ENCODE measurements at places on chromosomes 13 and 19. TPM values are rescaled to one million over a fixed set of nuclear protein-coding genes. Genes with fewer than 3 reads are reported as not detected.

Gene CATSPERD
- not detected for polyA plus RNA-seq

Gene ZNF99
- polyA plus RNA-seq = not detected

Gene CPT1C
- 1.7 TPM for polyA plus RNA-seq

Gene ALKBH6
- polyA plus RNA-seq = 19.1 TPM

Gene CGB3
- polyA plus RNA-seq = not detected

Gene ZNF808
- 16.5 TPM for polyA plus RNA-seq

Gene TJP3
- 16.1 TPM for polyA plus RNA-seq

Gene KLK4
- polyA plus RNA-seq = not detected

Gene UPK1A
- not detected for polyA plus RNA-seq

Gene KLK13
- polyA plus RNA-seq = not detected

Gene KL
- not detected for polyA plus RNA-seq

DNA sequence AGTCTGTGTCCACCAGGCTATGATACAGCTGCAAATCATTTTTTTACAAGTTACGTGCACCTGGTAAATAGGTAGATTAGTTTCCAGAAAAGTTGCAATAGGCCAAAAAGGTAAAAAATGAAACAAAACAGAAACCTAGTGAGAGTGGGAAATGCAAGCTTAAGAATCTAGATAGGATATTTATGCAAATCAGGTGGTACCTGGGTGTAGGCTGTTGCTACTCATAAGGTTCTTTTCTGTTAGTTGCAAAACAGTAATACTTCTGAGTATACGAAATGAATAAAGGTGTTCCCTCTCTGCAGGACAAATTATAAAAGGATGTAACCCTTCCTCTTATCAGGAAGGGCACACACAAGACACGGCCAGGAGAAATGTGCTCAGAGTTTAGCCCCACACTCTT, 97.9 kb downstream of the UGGT2 start:
- no peaks in the 10 kb centered on the region for H3K4me1 ChIP-seq
- H3K4me3 ChIP-seq = no peak overlapping the region
- no peaks in the 10 kb centered on the region for H3K36me3 ChIP-seq
- DNase-seq = no peak

GRCh38 chr13:106462710-106463109, 72.8 kb downstream of the EFNB2 start:
- H3K36me3 ChIP-seq = no peaks in the 10 kb centered on the region
- no peak overlapping the region for H3K4me3 ChIP-seq
- H3K4me1 ChIP-seq = no peaks in the 10 kb centered on the region
- no peak overlapping the region for H3K27ac ChIP-seq
- H3K27me3 ChIP-seq = no peaks in the 10 kb centered on the region
- DNase-seq = no peak

DNA sequence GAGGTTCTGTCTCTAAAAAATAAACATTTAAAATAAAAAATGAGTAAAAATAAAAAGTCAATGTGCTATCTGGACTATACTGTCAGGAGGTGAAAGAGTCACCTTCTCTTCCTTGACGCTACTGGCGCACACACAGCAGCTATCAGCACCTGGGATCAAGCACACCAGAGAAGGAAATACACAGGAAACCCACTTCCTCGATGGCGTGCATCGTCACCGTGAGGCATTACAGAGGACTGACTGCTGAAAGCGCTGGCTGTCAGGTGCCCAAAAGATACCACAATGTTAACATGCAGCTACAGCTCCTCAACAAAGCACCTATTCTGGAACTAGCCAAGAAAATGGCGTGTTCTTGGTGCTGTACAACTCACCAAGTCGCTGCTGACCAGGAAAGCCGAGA, 6.1 kb downstream of the SLC35E1 start:
- peaks cover 22% of the 10 kb centered on the region for H3K4me1 ChIP-seq
- peak; percentile 92 for DNase-seq
- H3K27me3 ChIP-seq = no peaks in the 10 kb centered on the region
- peak overlapping the region; percentile 17 for H3K4me3 ChIP-seq
- H3K27ac ChIP-seq = peak overlapping the region; percentile 81

DNA sequence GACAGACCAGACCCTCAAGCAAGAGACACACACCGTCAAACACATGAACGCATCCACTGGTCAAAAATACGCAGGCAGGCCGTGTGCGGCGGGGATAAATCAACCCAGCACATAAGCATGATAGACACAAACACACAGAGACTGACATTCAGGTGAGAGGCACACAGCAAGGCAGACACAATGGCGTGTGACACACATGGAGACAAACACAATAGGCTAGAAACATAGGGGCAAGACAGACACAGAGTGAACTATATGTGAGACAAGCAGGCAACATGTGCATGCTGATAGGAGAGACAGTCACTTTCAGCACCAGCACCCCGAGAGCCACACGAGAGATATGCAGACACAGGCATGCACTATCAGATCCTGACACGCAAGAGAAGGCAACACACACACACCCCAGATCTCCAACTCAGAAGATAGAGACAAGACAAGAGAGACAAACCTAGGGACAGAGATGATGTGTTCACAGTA, 6.9 kb upstream of the JUNB start:
- H3K4me1 ChIP-seq = peaks cover 42% of the 10 kb centered on the region
- no peaks in the 10 kb centered on the region for H3K27me3 ChIP-seq
- DNase-seq = no peak

- H3K4me3 ChIP-seq = no peak overlapping the region
- H3K4me1 ChIP-seq = no peaks in the 10 kb centered on the region
- no peak overlapping the region for H3K27ac ChIP-seq
Measured at GRCh38 chr19:51179256-51179655, 37.2 kb downstream of the SIGLEC7 start.

- no peak overlapping the region for H3K27ac ChIP-seq
- H3K4me1 ChIP-seq = no peaks in the 10 kb centered on the region
- no peaks in the 10 kb centered on the region for H3K36me3 ChIP-seq
- no peak overlapping the region for H3K4me3 ChIP-seq
- H3K27me3 ChIP-seq = no peaks in the 10 kb centered on the region
Measured at GRCh38 chr19:42466521-42467182, 23.9 kb upstream of the CXCL17 start.

- no peak overlapping the region for H3K4me3 ChIP-seq
- peak overlapping the region; percentile 1 for H3K27ac ChIP-seq
- no peak for DNase-seq
- H3K4me1 ChIP-seq = peaks cover 41% of the 10 kb centered on the region
Measured at GRCh38 chr13:40569024-40569350, 97.5 kb downstream of the FOXO1 start.

GRCh38 chr19:39968789-39969188, 2.2 kb upstream of the PSMC4 start:
- H3K4me3 ChIP-seq = peak overlapping the region; percentile 88
- peaks cover 36% of the 10 kb centered on the region for H3K4me1 ChIP-seq
- H3K27ac ChIP-seq = peak overlapping the region; percentile 95
- H3K36me3 ChIP-seq = peaks cover 19% of the 10 kb centered on the region
- no peak for DNase-seq

DNA sequence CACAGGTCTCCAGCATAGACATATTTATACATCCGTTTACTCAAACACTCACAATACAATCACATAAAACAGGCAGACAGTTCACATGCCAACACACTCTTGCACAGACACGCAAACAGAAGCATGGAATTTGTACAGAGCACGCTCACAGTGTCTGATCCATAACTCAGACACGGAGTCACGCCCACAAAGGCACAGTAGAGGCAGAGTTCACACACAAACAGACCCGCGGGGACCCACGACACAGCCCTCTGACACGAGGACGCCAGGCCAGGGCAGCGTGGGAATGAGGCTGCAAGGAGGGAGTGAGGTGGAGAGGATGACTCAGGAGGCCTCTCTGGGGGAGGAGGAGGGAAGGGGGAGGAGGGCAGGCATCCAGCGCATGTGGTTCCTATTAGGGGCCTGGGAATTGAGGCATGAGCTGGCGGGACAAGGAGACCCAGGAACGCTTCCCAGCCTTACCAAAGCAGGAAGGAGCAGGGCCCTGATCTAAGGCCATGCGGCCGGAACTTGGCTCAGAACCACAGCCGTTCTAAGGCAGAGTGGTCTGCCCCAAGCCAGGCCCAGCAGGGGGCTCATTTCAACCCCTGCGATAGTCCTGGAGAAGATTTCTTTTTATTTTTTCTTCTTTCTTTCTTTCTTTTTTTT, 9.1 kb upstream of the OLFM2 start:
- no peaks in the 10 kb centered on the region for H3K27me3 ChIP-seq
- no peak overlapping the region for H3K4me3 ChIP-seq
- DNase-seq = no peak
- H3K4me1 ChIP-seq = no peaks in the 10 kb centered on the region
- H3K27ac ChIP-seq = no peak overlapping the region

GRCh38 chr13:107977071-107977574, 238.2 kb downstream of the LIG4 start:
- H3K27ac ChIP-seq = no peak overlapping the region
- no peak overlapping the region for H3K4me3 ChIP-seq
- no peaks in the 10 kb centered on the region for H3K36me3 ChIP-seq
- H3K27me3 ChIP-seq = no peaks in the 10 kb centered on the region
- no peak for DNase-seq

- no peak for DNase-seq
- peaks cover 89% of the 10 kb centered on the region for H3K4me1 ChIP-seq
- no peaks in the 10 kb centered on the region for H3K27me3 ChIP-seq
- peak overlapping the region; percentile 50 for H3K4me3 ChIP-seq
- peak overlapping the region; percentile 61 for H3K27ac ChIP-seq
Measured at GRCh38 chr19:9862938-9863337, 27.8 kb downstream of the PIN1 start.

- H3K4me1 ChIP-seq = peaks cover 24% of the 10 kb centered on the region
- no peak for DNase-seq
- H3K27me3 ChIP-seq = no peaks in the 10 kb centered on the region
Measured at GRCh38 chr19:45440873-45441654, 17.3 kb upstream of the ERCC1 start.

GRCh38 chr13:47112205-47112902, 215.5 kb upstream of the HTR2A start:
- H3K4me1 ChIP-seq = no peaks in the 10 kb centered on the region
- no peaks in the 10 kb centered on the region for H3K27me3 ChIP-seq
- DNase-seq = no peak
- no peak overlapping the region for H3K27ac ChIP-seq
- no peak overlapping the region for H3K4me3 ChIP-seq
- H3K36me3 ChIP-seq = no peaks in the 10 kb centered on the region

- no peak overlapping the region for H3K27ac ChIP-seq
- H3K27me3 ChIP-seq = no peaks in the 10 kb centered on the region
- no peaks in the 10 kb centered on the region for H3K4me1 ChIP-seq
- H3K36me3 ChIP-seq = no peaks in the 10 kb centered on the region
- DNase-seq = no peak
- H3K4me3 ChIP-seq = no peak overlapping the region
Measured at GRCh38 chr13:111537843-111538499, 217.5 kb downstream of the TEX29 start.

DNA sequence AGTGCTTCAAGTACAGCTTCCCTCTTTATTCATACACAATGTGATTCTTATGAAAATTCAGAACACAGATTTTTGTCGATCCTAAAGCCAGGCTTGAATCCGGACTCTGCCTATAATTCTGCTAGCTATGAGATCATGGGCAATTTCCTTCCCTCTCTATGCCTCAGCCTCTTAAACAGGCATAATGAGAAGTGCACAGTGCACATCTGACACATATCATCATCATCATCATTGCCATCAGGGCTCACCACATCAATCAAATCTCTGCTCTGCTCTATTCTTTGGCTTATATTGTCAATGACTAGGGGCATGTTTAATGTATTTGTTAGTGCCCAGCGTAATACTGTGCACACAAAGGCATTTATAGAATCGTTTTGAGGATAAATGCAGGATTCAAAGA, 269.1 kb downstream of the ABCC4 start:
- H3K27ac ChIP-seq = no peak overlapping the region
- H3K4me3 ChIP-seq = no peak overlapping the region
- H3K27me3 ChIP-seq = no peaks in the 10 kb centered on the region
- H3K4me1 ChIP-seq = no peaks in the 10 kb centered on the region
- no peak for DNase-seq
- H3K36me3 ChIP-seq = no peaks in the 10 kb centered on the region

- no peaks in the 10 kb centered on the region for H3K4me1 ChIP-seq
- H3K27me3 ChIP-seq = no peaks in the 10 kb centered on the region
- DNase-seq = no peak
- H3K36me3 ChIP-seq = no peaks in the 10 kb centered on the region
Measured at GRCh38 chr13:98072476-98072875, 70.4 kb upstream of the FARP1 start.

DNA sequence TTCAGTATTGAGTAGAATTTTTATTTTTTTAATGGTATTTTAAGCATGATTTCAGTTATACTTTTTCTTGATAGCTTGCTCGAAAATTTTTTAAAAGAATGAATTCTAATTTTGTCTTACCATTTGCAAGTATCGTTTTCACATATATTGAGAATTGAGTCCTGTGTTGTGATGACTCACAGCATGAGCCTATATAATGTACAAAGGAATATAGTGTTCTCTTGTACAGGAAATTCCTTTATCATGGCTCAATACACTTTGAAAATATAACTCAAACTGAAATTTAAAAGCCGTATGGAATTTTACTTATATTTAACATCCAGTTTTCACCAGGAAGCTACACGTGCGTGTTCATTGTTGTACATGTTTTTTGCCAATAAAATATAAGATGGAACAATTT, 161.1 kb upstream of the TMTC4 start:
- H3K27ac ChIP-seq = no peak overlapping the region
- H3K27me3 ChIP-seq = no peaks in the 10 kb centered on the region
- no peaks in the 10 kb centered on the region for H3K4me1 ChIP-seq
- no peaks in the 10 kb centered on the region for H3K36me3 ChIP-seq
- H3K4me3 ChIP-seq = no peak overlapping the region

- DNase-seq = no peak
- H3K27ac ChIP-seq = no peak overlapping the region
- H3K27me3 ChIP-seq = no peaks in the 10 kb centered on the region
- H3K4me1 ChIP-seq = no peaks in the 10 kb centered on the region
- H3K4me3 ChIP-seq = no peak overlapping the region
- no peaks in the 10 kb centered on the region for H3K36me3 ChIP-seq
Measured at GRCh38 chr13:36839981-36840380, 21.0 kb downstream of the RFXAP start.

DNA sequence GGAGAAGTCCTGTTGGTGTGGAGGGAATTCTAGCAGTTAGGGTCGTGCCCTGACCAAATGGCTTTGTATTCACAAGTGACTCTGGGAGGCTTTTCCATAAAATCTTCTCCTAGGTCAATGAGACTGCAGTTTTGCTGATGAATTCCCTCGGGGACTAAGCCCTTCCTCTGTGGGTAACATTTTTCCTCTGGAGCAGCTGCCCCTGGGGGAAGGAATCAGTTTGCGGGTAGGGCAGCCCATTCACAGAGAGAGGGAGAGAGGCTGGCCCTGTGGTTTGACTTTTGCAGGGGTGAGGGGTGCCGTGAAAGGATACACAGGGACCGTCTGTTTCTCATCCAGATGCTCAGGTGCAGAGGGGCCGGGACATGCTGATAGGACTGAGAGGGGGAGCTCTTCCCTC, 67.3 kb downstream of the ERICH6B start:
- no peaks in the 10 kb centered on the region for H3K36me3 ChIP-seq
- H3K4me3 ChIP-seq = no peak overlapping the region
- H3K27ac ChIP-seq = no peak overlapping the region
- no peaks in the 10 kb centered on the region for H3K27me3 ChIP-seq
- no peak for DNase-seq
- no peaks in the 10 kb centered on the region for H3K4me1 ChIP-seq

Data from naive thymus-derived CD4-positive, alpha-beta T cell (primary cell).